ENCODE measurements at places on chromosomes 7 and 10. TPM values are rescaled to one million over a fixed set of nuclear protein-coding genes. Genes with fewer than 3 reads are reported as not detected.

DNA sequence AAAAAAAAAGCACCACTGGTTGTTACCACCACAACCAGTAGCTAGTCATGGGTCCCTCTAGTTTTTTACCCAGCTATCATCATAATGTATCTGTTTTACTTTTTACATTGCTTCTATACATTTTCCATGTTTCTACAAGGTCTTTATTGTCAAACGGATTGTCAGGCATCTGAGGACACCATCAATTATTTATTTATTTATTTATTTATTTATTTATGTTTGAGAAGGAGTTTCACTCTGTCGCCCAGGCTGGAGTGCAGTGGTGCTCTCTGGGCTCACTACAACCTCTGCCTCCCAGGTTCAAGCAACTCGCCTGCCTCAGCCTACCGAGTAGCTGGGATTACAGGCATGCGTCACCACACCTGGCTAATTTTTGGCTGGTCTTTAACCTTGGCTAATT is 29.0 kb upstream of the HNRNPH3 start:
- no peak overlapping the region for H3K4me3 ChIP-seq
- no peak overlapping the region for H3K27ac ChIP-seq
- H3K4me1 ChIP-seq, result peaks cover 6% of the 10 kb centered on the region
- DNase-seq, result no peak

DNA sequence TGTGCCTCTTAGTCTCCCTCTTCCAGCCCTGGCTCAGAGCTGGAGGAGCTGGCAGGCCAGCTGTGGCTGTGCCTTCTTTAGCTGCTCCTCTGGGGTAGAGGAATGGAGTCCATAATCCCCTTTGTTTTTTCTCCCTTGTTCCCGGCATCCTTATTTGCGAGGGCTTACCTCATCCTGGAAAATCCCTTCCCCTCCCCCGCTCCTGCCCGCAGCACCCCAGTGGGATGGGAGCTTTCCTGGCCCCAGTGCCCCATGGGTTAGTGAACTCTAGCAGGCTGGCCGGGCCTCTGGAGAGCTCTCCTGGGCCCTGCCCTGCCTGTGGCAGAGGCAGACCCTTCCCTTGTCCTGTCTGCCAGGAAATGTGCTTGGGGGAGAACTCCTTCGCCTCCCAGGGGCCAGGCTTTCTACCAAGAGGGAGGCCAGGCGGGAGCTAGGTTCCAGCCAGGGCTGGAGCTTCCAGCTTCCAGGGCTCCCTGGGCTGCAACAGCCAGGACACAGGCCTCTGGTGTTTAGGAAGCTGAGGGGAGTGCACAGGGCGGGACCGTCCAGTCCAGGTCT is 16.5 kb upstream of the TRIM8 start:
- H3K4me3 ChIP-seq, result no peak overlapping the region
- H3K27ac ChIP-seq, result peak overlapping the region; percentile 41
- H3K4me1 ChIP-seq, result peaks cover 31% of the 10 kb centered on the region
- H3K27me3 ChIP-seq, result no peaks in the 10 kb centered on the region
- H3K36me3 ChIP-seq, result peaks cover 46% of the 10 kb centered on the region

DNA sequence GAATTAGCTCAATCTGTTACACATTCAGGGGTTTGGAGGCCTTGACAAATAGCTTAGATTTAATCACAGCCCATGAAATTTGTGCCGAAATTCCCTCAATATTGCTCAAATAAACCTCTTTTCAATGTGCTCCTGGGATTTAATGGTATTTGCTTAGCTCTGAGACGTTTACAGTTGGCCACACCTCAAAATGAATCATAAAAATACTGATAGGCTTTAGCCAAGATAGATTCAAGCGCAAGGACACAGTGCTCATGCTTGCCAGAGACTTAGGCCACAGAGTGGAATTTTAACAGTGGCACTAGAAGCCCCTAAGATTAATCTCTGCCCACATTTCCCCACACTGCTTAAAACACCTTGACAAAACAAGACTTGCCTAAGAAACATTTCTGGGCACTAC is 2.3 kb upstream of the SEMA3C start:
- no peaks in the 10 kb centered on the region for H3K27me3 ChIP-seq
- peaks cover 21% of the 10 kb centered on the region for H3K4me1 ChIP-seq
- H3K4me3 ChIP-seq, result no peak overlapping the region
- no peak for DNase-seq

GRCh38 chr10:1157615-1157933 is 101.4 kb downstream of the WDR37 start:
- no peaks in the 10 kb centered on the region for H3K4me1 ChIP-seq
- no peak overlapping the region for H3K4me3 ChIP-seq
- no peak overlapping the region for H3K27ac ChIP-seq
- no peaks in the 10 kb centered on the region for H3K36me3 ChIP-seq
- H3K27me3 ChIP-seq, result no peaks in the 10 kb centered on the region

DNA sequence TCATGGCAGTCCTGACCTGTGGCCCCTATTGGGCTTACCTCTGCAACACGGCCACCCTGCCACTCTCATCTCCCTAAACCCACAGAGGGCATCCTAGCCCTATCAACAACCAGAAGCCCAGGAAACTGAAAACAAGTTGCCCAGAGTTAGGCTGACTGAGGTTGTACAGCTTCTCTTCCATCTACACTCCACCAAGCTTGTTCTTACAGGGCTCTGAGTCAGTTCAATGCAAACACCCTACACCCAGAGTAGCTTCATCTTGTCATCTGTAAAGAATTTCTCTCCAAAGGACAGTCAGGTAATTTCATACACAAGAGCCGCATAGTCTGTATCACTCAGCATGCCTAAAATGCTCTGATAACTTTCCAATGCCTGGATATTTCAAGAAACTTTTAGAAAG is 175.4 kb downstream of the ARID5B start:
- H3K27ac ChIP-seq, result no peak overlapping the region
- H3K4me3 ChIP-seq, result no peak overlapping the region

- H3K27ac ChIP-seq, result no peak overlapping the region
- H3K4me3 ChIP-seq, result no peak overlapping the region
- peaks cover 10% of the 10 kb centered on the region for H3K4me1 ChIP-seq
- no peak for DNase-seq
- no peaks in the 10 kb centered on the region for H3K27me3 ChIP-seq
Observed at GRCh38 chr10:77526868-77527617, 110.6 kb downstream of the KCNMA1 start.

DNA sequence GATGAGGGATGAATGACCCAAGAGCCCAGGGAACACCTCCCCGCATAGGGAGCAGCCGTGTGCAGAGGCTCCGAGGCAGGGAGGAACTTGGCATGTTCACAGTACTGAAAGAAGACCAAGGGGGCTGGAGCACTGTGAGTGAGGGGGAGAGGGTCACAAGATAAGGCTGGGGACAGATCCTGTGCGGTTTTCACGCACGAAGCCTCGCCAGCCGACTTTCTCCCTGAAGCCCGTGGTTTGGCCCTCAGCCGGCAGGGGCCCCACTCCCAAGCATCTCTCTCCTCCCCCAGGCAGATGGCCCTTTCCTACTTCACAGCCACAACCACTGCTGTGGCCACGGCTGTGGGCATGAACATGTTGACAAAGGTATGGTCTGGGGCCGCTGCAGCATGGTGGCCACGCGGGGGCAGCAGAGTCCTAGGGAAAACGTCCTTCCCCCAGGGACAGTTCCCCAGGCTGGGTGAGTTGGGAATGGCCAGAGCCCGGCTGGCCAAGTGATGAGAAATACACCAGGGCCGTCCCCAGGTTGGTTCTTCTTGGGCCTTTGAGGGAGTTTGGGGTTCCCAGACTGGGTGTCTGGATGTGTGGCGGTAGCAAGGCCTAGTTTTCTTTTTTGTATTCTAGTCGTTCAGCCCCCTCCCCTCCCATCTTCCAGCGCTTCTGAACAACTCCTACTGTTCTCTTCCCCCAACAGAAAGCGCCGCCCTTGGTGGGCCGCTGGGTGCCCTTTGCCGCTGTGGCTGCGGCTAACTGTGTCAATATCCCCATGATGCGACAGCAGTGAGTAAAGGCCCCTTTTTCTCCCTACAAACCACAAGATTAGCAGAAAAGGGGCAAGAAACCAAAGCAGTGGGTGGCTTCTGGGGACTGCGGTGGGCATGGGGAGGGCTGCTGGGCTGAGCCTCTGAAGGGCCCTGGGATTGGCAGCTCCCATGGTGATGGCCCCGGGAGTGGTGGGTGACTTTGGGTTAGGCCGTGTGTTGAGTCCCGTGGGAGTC is 14.4 kb upstream of the WBP1L start:
- H3K4me1 ChIP-seq, result no peaks in the 10 kb centered on the region
- no peak overlapping the region for H3K27ac ChIP-seq
- peaks cover 47% of the 10 kb centered on the region for H3K36me3 ChIP-seq
- no peaks in the 10 kb centered on the region for H3K27me3 ChIP-seq
- H3K4me3 ChIP-seq, result no peak overlapping the region

GRCh38 chr10:2476218-2476811 is 591.0 kb upstream of the PFKP start:
- no peak overlapping the region for H3K4me3 ChIP-seq
- DNase-seq, result no peak
- H3K36me3 ChIP-seq, result no peaks in the 10 kb centered on the region
- no peaks in the 10 kb centered on the region for H3K27me3 ChIP-seq
- H3K27ac ChIP-seq, result no peak overlapping the region

- no peak for DNase-seq
- H3K4me1 ChIP-seq, result no peaks in the 10 kb centered on the region
- peak overlapping the region; percentile 41 for H3K27ac ChIP-seq
- no peaks in the 10 kb centered on the region for H3K27me3 ChIP-seq
- H3K36me3 ChIP-seq, result no peaks in the 10 kb centered on the region
Observed at GRCh38 chr7:93147363-93147762, 822 bp downstream of the SAMD9L start.

GRCh38 chr10:15751046-15751445 is 31.3 kb upstream of the ITGA8 start:
- no peak for DNase-seq
- no peak overlapping the region for H3K27ac ChIP-seq
- no peak overlapping the region for H3K4me3 ChIP-seq

DNA sequence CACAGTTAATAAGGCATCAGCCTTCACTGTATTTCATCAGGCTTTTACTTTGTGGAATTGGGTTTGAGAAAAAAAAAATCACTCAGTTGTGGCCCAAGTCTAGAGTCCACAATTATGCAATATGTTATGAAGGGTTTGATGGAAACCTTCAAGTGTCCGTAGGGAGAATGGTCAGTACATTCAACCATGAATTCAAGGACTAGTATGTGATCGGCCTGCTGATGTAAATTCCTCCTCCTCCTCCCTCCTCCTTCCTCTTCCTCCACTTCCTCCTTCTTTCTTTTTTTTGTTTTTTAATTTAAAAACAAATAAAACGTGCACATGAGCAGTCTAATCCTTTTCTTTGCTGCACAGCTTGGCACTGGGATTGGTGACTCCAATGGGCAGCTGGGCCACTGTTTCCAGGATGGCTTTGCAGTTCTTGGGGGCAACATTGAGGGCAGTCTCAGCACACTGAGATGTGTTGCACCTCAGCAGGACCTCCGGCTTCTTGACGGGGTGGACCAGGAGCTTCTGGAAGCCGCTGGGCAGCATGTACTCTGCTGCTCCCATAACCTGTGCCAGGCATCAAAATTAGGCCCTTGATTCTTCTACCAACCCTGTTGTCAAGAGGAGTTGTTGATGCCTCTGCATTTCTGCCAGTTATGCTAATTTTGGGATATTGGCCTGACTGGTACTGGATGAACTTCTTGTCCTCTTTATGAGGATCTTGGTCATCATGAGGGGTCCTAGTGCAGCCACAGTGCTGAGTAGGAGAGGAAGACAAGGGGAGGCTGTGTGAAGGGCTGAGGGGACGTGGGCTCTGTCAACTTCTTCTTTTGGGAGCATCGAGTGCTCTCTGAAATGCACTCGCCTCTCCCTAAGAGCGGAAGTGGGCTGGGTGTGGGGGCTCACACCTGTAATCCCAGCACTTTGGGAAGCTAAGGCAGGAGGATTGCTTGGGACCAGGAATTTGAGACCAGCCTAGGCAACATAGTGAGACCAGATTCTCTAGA is 9.3 kb upstream of the IL2RA start:
- H3K36me3 ChIP-seq, result no peaks in the 10 kb centered on the region
- DNase-seq, result no peak
- no peaks in the 10 kb centered on the region for H3K4me1 ChIP-seq
- no peak overlapping the region for H3K27ac ChIP-seq
- H3K4me3 ChIP-seq, result no peak overlapping the region

- no peak for DNase-seq
- H3K4me3 ChIP-seq, result no peak overlapping the region
- no peak overlapping the region for H3K27ac ChIP-seq
- H3K4me1 ChIP-seq, result no peaks in the 10 kb centered on the region
- peaks cover 89% of the 10 kb centered on the region for H3K36me3 ChIP-seq
Observed at GRCh38 chr10:109871476-109871875, 51.8 kb downstream of the XPNPEP1 start.

The HTR7 gene
- polyA plus RNA-seq, result 2.2 TPM

The VIPR2 gene
- 1.4 TPM for polyA plus RNA-seq

The PRKAR2B gene
- 16.3 TPM for polyA plus RNA-seq

The LRRD1 gene
- 0.19 TPM for polyA plus RNA-seq

The ING3 gene
- polyA plus RNA-seq, result 22.6 TPM
